ENCODE measurements at places on chromosomes 3 and 15. TPM values are rescaled to one million over a fixed set of nuclear protein-coding genes. Genes with fewer than 3 reads are reported as not detected.

The CIB2 gene
- 1.6 TPM for total RNA-seq

The ZNF501 gene
- total RNA-seq: 7.3 TPM

The TM6SF1 gene
- total RNA-seq: 0.50 TPM

The GANC gene
- total RNA-seq: 24.3 TPM

The ZKSCAN7 gene
- 5.7 TPM for total RNA-seq

The ATP2B2 gene
- total RNA-seq: 0.13 TPM

The IL17RD gene
- 0.56 TPM for total RNA-seq

The DMXL2 gene
- 18.9 TPM for total RNA-seq

The UNC45A gene
- 111 TPM for total RNA-seq

The PP2D1 gene
- total RNA-seq: not detected

The TICRR gene
- total RNA-seq: 1.2 TPM

The SERP1 gene
- total RNA-seq: 159 TPM

The CYP1A1 gene
- 0.53 TPM for total RNA-seq

The KBTBD8 gene
- 38.1 TPM for total RNA-seq

The P4HTM gene
- total RNA-seq: 39.0 TPM

The SAXO2 gene
- total RNA-seq: 0.66 TPM

The SMAD6 gene
- total RNA-seq: 55.4 TPM

The PLD1 gene
- total RNA-seq: 27.5 TPM

The RBP2 gene
- total RNA-seq: not detected

The GOLGA8Q gene
- total RNA-seq: 2.0 TPM

The C3orf80 gene
- total RNA-seq: 0.25 TPM

The C3orf20 gene
- 0.13 TPM for total RNA-seq

The RAB27A gene
- 9.7 TPM for total RNA-seq

The TMEM108 gene
- total RNA-seq: not detected

The RASGRP1 gene
- 0.12 TPM for total RNA-seq

The GREM1 gene
- under 0.01 TPM for total RNA-seq

The B3GALNT1 gene
- 30.3 TPM for total RNA-seq

The LAMB2 gene
- 648 TPM for total RNA-seq
